ENCODE measurements at places on chromosomes 2 and 18. TPM values are rescaled to one million over a fixed set of nuclear protein-coding genes. Genes with fewer than 3 reads are reported as not detected.
A peak's percentile ranks its signal among the peaks of the same experiment; 100 is the strongest.

- H3K4me1 ChIP-seq = no peaks in the 10 kb centered on the region
- no peak overlapping the region for H3K4me3 ChIP-seq
- no peak for DNase-seq
- H3K27me3 ChIP-seq = peaks cover 5% of the 10 kb centered on the region
- no peaks in the 10 kb centered on the region for H3K36me3 ChIP-seq
Measured at GRCh38 chr2:65731476-65731875, 299.1 kb upstream of the SPRED2 start.

DNA sequence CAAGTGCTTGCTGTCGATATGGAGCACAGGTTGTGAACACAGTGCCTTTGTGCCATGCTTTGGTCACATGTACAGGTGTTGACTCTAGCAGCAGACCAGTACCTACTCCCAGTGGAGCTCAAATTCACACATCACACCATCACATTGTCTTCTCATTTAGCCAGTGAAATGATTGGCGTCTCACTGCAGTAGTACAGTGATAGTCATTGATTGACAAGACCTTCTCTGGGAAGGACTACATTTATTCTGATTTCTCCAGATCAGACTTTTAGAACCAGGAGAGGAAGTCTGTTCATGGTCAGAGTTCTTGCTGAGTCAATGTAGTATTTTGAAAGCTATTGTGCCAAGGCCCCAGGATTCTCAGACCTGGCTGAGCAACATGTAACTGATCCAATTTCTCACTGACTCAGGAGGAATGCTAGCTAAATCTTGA lies 75.2 kb downstream of the FMNL2 start:
- H3K36me3 ChIP-seq = no peaks in the 10 kb centered on the region
- peaks cover 33% of the 10 kb centered on the region for H3K4me1 ChIP-seq
- no peak overlapping the region for H3K27ac ChIP-seq
- H3K4me3 ChIP-seq = no peak overlapping the region

DNA sequence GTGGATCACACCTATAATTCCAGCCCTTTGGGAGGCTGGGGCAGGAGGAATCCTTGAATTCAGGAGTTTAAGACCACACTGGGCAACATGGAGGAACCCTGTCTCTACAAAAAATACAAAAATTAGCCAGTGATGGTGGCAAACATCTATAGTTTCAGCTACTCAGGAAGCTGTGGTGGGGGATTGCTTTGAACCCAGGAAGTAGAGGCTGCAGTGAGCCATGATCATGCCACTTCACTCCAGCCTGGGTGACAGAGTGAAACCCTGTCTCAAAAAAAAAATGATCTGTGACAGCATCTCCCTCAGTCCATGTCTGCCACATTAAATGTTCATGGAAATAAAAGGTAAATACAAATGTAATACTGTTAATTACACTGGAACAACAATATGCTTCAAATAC lies 121.4 kb upstream of the COL5A2 start:
- H3K4me3 ChIP-seq = no peak overlapping the region
- peaks cover 13% of the 10 kb centered on the region for H3K36me3 ChIP-seq
- peak; percentile 56 for DNase-seq

DNA sequence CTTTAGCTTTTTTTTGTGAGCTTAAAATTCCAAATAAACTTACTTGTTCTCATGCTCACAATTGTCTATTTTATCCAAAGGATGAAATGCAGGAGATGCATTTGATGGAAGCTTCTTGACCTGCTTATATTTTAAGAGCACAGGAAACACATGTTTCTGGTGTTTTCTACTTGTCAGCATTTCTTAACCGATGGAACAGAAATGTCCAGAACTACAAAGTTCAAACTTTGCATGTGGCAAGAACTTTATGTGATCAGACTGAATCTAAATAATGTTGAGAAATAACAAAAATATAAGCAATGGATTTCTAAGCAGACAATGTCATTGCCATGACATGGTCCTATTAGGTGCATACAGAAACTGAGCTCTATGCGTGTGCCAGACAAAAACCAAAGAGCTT lies 9.9 kb upstream of the CTLA4 start:
- peaks cover 87% of the 10 kb centered on the region for H3K4me1 ChIP-seq
- DNase-seq = no peak
- H3K27me3 ChIP-seq = no peaks in the 10 kb centered on the region

- no peak overlapping the region for H3K27ac ChIP-seq
- peaks cover 3% of the 10 kb centered on the region for H3K4me1 ChIP-seq
- no peaks in the 10 kb centered on the region for H3K27me3 ChIP-seq
- DNase-seq = no peak
- H3K4me3 ChIP-seq = no peak overlapping the region
- H3K36me3 ChIP-seq = peaks cover 27% of the 10 kb centered on the region
Measured at GRCh38 chr2:97840198-97840597, 126.8 kb downstream of the ZAP70 start.

DNA sequence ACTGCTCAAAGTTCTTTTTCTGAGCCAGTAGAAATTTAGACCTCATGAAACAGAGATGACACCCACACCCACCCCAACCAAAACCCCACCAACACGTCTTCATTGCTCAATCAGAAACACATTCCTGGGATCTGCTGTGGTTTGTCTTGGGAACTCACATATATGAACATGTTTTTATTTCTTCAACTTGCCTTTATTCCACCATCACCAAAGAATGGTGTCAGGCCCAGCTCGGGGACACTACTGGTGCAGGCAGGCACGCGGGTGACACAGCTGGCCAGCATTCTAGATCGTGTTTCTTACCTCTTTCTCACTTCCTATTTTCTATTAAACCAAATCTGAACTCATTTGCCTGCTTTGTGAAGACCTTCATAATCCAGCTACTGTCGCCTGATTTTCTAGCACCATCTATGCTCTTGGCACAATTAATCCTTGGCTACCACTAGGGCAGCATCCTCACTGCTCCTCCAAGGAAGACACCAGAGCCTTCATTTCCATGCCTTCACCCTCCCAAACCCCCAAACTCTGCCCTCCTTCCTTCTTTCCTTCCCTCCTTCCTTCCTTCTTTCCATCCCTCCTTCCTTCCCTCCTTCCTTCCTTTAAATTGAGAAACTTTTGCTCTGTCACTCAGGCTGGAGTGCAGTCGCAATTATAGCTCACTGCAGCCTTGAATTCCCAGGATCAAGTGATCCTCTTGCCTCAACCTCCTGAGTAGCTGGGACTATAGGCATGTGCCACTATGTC lies 157.1 kb downstream of the BCL2 start:
- peaks cover 38% of the 10 kb centered on the region for H3K36me3 ChIP-seq
- no peaks in the 10 kb centered on the region for H3K27me3 ChIP-seq
- H3K27ac ChIP-seq = peak overlapping the region; percentile 95

GRCh38 chr2:238042849-238043584 lies 17.8 kb upstream of the SCLY start:
- DNase-seq = no peak
- peaks cover 3% of the 10 kb centered on the region for H3K4me1 ChIP-seq
- peaks cover 53% of the 10 kb centered on the region for H3K36me3 ChIP-seq
- H3K27me3 ChIP-seq = no peaks in the 10 kb centered on the region
- H3K4me3 ChIP-seq = no peak overlapping the region
- no peak overlapping the region for H3K27ac ChIP-seq

DNA sequence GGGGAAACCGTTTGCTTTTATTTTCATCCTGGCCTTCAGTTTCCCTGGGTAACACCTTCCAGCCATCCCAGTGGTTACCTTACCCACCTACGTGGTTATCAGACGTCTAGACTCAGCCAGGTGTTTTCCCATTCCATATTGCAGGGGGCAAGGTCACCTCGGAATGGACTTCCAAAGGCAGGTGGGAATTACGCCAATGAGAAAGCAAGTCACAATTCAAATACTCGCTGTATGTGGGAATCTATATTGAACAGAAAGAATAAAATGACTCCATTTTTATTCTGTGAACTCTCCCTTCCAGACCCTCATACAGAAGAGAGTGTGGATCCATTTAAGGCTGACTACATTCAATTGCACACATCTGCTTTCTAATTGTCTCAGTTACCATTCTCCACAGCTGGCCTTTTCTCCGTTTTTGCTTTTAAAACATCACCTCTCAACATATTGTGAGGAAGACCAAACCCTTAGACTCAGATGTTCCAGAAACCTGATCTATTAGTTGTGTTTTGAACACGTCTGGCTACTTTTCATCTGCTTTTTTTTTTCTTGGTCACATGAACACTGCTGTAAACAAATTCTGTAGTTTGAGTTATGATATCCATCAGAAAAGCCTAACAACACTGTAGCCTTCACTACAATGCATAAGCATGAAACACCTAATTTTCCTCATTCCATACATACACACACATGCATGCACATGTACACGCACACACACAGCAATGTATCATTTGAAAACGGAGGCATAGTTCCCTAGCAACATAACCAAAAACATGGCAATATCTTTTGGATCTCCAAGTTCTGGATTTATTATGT lies 59.8 kb downstream of the BCL2 start:
- no peak overlapping the region for H3K27ac ChIP-seq
- H3K4me3 ChIP-seq = no peak overlapping the region
- H3K27me3 ChIP-seq = no peaks in the 10 kb centered on the region
- H3K36me3 ChIP-seq = peaks cover 66% of the 10 kb centered on the region
- no peak for DNase-seq

GRCh38 chr18:62928326-62928725 lies 213.0 kb downstream of the PHLPP1 start:
- no peak for DNase-seq
- peaks cover 4% of the 10 kb centered on the region for H3K36me3 ChIP-seq
- no peak overlapping the region for H3K27ac ChIP-seq
- no peak overlapping the region for H3K4me3 ChIP-seq
- H3K27me3 ChIP-seq = no peaks in the 10 kb centered on the region

DNA sequence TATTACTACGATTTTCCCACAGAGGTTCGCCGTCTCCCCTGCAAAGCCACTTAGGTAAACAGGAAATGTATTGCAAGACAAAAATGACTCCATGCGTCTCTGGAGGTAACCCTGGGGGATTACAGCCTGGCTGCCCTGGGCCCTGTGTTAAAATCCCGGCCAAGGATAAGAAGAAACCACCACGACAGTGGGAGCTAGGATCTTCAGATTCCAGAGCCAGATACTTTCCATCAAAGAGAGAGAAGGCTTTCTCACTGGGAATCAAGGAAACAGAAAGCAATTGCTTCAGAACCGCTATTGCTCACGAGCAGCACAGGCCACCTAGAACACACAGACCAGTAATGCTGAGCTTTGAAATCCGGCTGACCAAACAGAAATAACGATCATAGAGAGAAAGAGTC lies 97.9 kb upstream of the ZNF516 start:
- H3K4me1 ChIP-seq = peaks cover 9% of the 10 kb centered on the region
- no peak overlapping the region for H3K27ac ChIP-seq
- H3K27me3 ChIP-seq = peaks cover 40% of the 10 kb centered on the region

DNA sequence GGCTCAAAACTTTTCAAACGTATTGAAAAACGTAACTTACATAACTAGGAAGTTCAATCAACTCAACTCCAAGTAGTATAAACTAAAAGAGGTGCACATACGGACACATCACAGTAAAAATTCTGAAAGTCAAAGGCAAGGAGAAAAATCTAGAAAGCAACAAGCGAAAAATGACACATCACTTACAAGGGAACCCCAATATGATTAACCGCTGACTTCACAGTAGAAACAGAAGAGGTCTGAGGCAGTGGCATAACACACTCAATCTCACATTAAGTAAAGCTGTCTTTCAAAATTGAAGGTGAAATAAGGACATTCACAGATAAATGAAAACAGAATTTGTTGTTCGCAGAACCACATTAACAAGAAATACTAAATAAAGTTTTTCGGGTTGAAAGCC lies 32.7 kb downstream of the PPP4R1 start:
- no peak overlapping the region for H3K4me3 ChIP-seq
- DNase-seq = no peak
- H3K27ac ChIP-seq = no peak overlapping the region
- H3K27me3 ChIP-seq = no peaks in the 10 kb centered on the region
- no peaks in the 10 kb centered on the region for H3K4me1 ChIP-seq

- H3K36me3 ChIP-seq = no peaks in the 10 kb centered on the region
- H3K27ac ChIP-seq = no peak overlapping the region
- H3K4me1 ChIP-seq = peaks cover 6% of the 10 kb centered on the region
- H3K4me3 ChIP-seq = no peak overlapping the region
- DNase-seq = no peak
- peaks cover 2% of the 10 kb centered on the region for H3K27me3 ChIP-seq
Measured at GRCh38 chr2:225165052-225165451, 122.8 kb upstream of the DOCK10 start.

GRCh38 chr2:127277028-127277427 lies 16.9 kb downstream of the ERCC3 start:
- H3K4me1 ChIP-seq = peaks cover 9% of the 10 kb centered on the region
- H3K36me3 ChIP-seq = peaks cover 51% of the 10 kb centered on the region
- H3K27me3 ChIP-seq = no peaks in the 10 kb centered on the region
- H3K4me3 ChIP-seq = no peak overlapping the region

Gene CRYBA2
- total RNA-seq = not detected

Gene CHRNG
- not detected for total RNA-seq

All from activated CD4-positive, alpha-beta T cell treated with anti-CD3 and anti-CD28 coated beads for 36 hours (primary cell).